Dorsolateral prefrontal cortex (tissue), 122 donors: ENCODE measurements at places on chromosomes 3 and 15. TPM values are rescaled to one million over a fixed set of nuclear protein-coding genes. Genes with fewer than 3 reads are reported as not detected.

The MEIS2 gene
- total RNA-seq = 49.7 TPM

The ALDH1A2 gene
- 8.5 TPM for total RNA-seq

The AGBL1 gene
- total RNA-seq = 0.46 TPM

The ITPKA gene
- 39.0 TPM for total RNA-seq

The TMEM45A gene
- total RNA-seq = 3.1 TPM

The SLC6A11 gene
- total RNA-seq = 37.9 TPM

The SPINK8 gene
- total RNA-seq = not detected

The BNC1 gene
- total RNA-seq = not detected

The HHLA2 gene
- 0.33 TPM for total RNA-seq

The TUSC7 gene
- not detected for total RNA-seq

The LDHAL6B gene
- total RNA-seq = not detected

The CHRNA7 gene
- total RNA-seq = 16.5 TPM

The EOMES gene
- total RNA-seq = not detected
